Left ventricle myocardium superior (tissue), 1 donor: ENCODE measurements at places on chromosomes 1 and 21.

GRCh38 chr1:40232444-40232843 is 15.3 kb upstream of the TMCO2 start:
- DNase-seq: no peak

- DNase-seq: no peak
These were observed 43.9 kb downstream of the PARP1 start for GRCh38 chr1:226363801-226364513.

DNA sequence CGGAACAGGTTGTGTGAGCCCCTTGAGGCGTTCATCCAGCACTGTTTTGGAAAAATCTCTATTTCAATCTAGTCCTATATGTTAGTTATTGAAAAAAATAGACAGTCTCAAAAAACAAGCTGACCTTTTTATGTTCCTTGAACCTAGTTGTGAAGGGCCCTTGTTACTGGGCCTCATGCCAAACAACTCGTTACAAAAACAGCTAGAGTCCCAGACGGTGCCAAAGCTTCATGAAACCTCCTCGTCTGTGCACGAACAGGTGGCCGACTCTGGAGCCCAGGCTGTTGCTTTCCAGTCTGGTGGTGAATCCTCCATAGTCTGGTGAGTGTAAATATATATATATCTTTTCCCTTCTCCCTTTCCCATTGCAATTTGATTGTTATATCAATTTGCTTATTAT is at the start of gene CHIA:
CHIA (plus strand) TSS at position 222 of the 400 bp plus-strand sequence. CDS start 19,617 bp downstream, outside the sequence.
- no peak for DNase-seq

DNA sequence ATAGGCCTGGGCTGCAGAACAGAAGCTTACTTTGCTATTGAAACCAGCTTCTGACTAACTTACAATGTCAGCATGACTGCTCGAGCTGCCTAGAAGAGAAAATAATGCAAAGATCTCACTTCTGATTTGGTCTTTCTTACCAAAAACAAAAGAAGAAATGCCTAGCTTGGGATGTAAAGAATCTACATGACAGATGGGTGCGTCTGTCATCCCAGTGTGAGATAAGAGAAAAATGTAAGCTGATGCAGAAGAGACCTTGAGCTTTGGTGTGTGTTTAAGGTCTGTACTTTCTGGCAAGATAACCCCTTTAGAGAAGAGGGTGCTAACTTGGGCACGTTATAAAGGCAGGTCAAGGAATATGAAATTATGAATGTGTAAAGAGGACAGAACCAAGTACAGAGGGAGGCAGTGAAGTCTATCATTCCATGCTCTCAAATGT is 3.6 kb downstream of the FAM20B start:
- DNase-seq: no peak

DNA sequence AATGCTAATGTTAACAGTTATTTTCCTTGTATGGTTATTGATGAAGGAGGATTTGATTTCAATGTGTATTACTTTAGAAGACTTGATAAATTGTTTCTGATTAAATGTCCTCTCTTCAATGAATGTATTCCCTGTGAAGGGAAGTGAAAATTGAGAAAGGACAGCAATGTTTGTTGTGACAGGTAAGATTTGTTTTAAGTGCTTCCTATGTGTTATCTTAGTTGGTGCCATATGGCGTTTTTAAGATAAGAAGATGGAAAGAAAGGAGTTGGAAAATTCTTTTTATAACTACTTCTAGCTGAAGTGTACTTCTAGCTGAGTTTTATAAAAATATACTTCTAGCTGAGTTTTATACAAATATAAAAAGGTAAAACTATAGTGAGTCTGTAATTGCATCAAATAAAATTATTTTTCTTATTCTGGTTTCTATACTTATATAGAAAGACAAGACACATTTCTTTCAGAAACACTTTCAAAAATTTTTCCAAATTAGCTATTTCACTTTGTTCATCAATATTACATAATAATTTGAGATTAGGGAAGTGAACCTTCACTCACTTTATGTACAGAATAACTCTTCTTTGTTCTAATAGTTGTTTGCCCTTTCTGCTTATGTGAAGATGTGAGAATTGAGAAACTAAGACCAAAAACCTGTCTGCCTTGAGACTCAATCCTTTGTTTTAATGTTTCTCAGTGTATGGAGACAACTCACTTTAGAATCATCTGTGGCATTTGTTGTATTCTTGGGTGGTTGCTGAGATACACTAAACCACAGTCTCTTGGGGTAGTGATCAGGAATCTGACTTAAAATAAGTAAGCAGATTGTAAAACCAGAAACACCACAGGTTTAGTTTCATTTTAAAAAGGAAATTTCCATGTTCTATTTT is 382.9 kb upstream of the B3GALT2 start:
- DNase-seq: no peak

GRCh38 chr1:151846062-151846568 is 6.5 kb upstream of the C2CD4D start:
- no peak for DNase-seq

DNA sequence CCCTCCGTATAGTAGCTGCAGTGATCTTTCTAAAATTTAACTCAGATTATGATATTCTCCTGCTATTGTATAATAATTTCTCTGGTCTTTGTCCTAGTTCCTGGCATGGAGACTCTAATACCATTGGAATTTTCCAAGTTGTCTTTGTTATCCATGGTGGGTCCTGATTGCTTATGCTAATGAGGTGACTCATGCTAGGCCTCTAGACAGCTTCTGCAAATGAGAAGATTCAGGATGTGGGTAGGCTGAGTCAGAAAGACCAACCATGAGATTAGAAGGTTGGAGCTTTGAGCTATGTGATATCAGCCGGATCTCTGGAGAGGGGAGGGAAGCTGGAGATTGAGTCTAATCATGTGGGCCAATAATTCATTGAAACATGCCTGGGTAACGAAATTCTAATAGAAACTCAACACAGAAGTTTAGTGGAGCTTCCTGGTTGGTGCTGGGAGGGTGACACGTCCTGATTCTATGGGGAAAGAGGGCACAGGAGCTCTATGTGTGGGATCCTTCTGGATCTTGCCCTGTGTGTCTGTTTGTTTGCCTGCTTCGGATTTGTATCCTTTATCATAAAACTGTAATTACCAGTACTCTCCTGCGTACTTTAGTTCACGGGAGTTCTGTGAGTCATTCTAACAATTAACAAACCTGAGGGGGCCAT is 73.2 kb upstream of the CNIH3 start:
- no peak for DNase-seq

GRCh38 chr1:201946224-201946908 is at the start of gene LMOD1:
Gene LMOD1 (minus strand): TSS chr1:201946548. CDS start chr1:201946340, 208 bp downstream.
- DNase-seq: peak; percentile 84

GRCh38 chr1:201536558-201536957 is 2.4 kb upstream of the NAV1 start:
- peak; percentile 56 for DNase-seq

- DNase-seq: no peak
These were observed 49.3 kb downstream of the STX6 start for GRCh38 chr1:180973369-180973768.

DNA sequence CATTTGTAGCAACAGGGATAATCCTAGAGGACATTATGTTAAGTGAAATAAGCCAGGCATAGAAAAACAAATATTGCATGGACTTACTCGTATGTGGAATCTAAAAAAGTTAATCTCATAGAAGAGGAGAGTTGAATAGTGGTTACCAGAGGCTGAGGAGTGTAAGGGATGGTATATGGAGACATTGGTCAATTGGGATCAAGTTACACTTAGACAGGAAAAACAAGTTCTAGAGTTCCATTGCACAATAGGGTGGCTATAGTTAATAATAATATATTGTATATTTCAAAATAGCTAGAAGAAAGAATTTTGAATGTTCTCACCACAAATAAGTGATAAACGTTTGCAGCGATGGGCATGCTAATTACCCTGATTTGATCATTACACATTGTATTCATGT is 354.6 kb downstream of the SEC16B start:
- DNase-seq: no peak

GRCh38 chr1:47382399-47382983 is 33.6 kb upstream of the FOXE3 start:
- no peak for DNase-seq

GRCh38 chr1:214581785-214582184 is 21.2 kb upstream of the CENPF start:
- DNase-seq: no peak

DNA sequence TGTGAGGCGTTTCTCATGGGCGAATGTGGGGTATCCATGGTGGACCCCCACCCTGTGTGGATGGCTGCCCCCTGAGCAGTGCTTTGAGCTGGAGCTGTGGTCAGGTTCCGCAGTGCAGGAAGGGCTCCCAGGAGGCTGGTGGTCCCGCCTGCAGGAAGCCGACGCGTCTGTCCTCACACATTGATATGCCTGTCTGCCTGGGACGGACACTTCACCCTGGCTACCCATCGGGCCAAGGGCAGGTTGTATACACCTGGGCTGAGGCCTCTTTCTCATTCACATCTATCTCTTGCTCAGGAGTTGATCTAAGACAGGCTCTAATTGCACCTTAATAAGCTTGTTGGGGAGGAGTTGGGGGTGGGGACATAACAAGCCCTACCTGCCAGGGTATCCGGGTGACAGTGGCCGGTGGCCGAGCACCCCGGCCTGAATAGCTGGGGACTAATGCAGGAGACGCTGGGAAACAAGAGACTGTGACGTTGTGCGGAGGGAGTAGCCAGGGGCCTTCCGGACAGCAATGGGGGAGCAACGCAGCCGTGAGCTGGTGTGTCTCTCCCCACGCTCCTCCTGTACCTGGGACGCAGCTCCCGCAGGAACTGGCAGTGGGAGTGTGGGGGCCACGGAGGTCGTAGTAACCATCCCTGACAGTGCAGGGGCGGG is 21.7 kb downstream of the PDXK start:
- DNase-seq: no peak

GRCh38 chr1:215198021-215198420 is 115.5 kb downstream of the KCNK2 start:
- DNase-seq: no peak

DNA sequence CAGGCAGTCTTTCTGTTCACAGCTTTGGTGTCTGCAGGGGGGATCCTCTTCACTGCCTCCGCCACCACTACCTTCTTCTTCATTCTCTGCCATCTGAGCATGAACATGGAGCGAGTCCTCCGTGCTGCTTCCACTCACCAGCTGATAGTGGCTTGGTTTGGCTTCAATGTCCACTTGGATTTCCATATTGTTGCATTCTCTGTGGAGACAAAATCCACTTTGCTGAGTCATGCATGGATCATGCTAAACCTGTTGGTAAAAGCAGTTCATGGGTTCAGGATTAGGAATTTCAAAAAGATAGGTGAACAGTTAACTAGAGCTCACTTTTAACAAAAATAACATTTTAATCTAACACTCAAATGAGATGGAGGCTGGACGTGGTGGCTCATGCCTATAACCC is 27.5 kb downstream of the RNF19B start:
- DNase-seq: no peak

GRCh38 chr1:227899820-227900449 is 47.8 kb downstream of the WNT9A start:
- peak; percentile 16 for DNase-seq

GRCh38 chr21:33682992-33683627 is 40.8 kb downstream of the ITSN1 start:
- no peak for DNase-seq

DNA sequence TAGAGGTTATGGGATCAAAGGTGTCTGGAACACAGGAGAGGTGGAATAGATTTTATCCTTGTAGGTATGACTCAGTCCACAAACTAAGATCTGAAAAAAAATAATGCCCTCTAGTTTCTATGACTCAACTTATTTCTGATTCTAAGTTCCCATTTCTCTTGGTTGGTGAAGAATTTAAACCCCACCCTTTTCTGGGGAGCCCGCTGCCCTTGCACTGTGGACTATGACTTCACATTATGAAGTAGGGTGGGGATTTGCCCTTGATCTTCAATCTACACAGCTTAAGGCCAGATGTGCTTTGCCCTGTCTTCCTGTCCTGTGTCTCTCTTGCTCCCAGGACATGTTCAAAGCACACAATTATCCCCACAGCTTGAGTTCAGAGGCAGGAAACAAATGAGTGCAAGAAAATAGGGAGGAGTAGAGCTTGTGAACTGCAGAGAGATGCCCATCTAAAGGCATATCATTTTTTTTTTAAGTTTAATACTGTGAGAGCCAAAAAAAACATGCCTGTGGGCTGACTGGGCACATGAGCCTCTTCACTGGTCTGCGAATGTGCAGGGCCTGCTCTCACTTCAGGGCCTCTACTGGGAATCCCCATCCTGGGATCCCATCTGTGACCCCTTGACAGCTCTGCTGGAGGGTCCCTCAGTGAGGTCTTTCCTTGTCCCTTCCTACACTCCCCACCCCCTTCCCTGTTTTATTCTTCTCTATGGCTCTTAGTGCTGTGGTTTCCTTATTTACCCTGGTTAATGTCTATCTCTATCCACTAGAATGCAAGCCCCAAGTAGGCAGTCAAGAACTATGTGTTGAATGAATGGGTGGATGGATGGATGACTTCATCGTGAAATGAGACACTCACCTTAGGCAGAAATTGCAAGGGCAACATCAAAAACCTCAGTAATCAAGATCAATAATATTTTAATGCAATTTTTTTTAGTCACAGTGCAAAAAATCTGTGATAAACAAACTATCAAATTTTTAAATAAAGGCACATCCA is 61.5 kb downstream of the CD58 start:
- DNase-seq: no peak

DNA sequence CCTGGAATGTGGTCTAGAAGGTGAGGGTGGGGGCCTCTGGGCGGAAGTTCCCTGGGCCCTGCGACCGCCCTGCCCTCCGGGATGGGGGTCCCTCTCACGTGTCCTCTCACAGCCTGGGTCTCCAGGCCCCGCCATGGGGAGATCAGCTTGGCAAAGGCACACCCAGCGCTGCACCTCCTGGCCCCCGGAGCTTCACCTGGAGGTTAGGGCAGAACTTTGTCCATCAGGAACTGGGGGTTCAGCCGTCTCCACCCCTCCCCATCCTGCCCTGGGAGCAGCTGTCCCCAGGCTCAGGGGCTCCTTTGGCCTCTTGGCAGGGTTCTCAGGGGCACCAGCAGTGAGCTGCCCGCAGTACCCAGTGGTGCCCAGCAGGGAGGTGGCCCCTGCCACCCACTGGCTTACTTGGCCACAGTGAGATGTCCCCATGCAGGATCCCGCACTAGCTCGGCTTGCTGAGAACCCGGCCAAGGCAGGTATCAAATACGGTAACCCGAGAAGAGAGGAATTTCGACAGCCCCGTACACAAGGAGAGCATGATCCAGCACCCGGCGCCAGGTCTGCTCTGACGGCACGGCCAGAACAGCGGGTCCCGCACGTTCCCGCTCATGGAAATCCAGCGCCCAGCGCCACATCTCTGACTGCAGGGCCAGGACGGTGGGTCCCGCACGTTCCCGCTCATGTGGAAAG is 36.7 kb downstream of the RRP1 start:
- no peak for DNase-seq

- DNase-seq: no peak
These were observed 4.2 kb downstream of the TNFRSF25 start for GRCh38 chr1:6461538-6462411.

DNA sequence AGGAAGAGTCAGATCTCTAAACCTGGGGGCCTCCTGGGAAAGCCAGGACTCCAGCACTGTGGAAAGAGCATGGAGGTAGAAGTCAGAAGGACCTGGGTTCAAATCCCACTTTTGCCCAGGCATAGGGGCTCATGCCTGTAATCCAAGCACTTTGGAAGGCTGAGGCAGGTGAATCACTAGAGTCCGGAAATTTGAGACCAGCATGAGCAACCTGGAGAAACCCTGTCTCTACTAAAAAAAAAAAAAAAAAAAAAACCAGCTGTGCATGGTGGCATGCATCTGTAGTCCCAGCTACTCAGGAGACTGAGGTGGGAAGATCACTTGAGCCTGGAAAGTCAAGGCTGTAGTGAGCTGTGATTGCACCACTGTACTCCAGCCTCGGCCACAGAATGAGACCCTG is 31.8 kb downstream of the LDLRAP1 start:
- DNase-seq: no peak

GRCh38 chr1:69842326-69842725 is 274.6 kb downstream of the LRRC7 start:
- no peak for DNase-seq

GRCh38 chr1:4699376-4700301 is 45.2 kb downstream of the AJAP1 start:
- DNase-seq: peak; percentile 14
